ENCODE measurements at places on chromosomes 7 and 10.
A peak's percentile ranks its signal among the peaks of the same experiment; 100 is the strongest.

DNA sequence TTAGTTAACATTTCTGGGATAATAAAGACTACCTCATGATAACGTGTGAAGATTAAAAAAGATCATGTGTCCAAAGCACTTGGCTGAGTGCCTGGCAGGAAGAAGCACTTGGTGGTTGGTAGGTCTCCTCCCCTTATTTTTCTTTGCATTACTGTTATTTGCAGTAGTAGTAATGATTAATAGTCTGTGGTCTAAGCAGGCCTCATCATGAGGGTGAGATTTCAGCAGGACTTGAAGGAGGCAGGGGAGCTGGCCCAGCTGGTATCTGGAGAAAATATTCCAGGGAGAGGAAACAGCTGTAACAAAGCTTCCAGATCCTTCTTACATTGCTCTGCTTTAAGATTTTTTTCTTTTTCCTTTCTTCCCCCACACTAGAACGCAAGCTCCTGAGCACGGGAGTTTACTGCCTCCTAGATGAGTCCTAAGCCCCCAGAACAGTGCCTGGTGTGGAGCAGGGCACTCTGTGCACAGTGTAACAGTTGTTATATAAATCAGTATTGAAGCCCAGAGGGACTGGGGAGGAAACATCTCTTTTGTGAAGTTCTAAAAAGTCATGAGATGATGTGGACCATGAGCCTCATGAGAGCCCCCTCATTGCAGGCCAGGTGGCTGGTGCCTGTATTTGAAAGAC is 31.1 kb upstream of the RHEB start:
- DNase-seq: no peak

DNA sequence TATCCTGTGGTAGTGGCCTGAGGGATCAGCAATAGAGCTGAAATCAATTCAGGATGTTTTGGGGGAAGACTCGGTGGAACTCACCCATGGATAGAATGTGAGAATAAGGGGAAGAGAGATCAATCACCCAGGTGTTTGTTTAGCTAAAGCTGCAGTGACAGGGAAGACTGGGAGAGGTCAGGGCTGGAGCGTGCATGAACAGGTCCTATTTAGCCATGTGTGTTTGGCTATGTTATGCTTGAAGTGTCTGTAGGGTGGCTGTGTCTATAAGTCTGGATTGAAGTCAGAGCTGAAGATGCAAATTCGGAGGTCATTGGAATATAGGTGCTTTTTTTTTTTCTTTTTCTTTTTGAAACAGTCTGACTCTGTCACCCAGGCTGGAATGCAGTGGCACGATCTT is 4.6 kb downstream of the ATP6V1F start:
- no peak for DNase-seq

- DNase-seq: no peak
Measured at GRCh38 chr7:620885-621284, 101.2 kb upstream of the PDGFA start.

DNA sequence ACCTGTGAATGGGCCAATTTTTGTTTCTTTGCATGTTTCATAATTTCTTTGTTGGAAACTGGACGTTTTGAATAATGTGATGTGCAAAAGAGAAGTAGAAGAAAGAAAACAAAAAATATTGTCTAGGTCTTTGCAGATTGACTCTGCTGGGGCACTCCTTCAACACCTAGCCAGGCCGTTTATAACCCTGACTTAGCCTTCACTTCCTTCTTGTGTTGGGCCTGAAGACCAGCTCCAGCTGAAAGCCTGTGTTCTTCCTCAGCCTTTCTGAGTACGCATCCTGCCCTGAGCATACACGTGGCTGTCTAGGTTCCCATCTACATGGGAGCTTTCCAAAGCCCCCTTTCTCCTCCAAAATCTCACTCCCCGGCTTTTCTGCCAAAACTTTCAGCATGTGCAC is 41.9 kb downstream of the LMTK2 start:
- no peak for DNase-seq

DNA sequence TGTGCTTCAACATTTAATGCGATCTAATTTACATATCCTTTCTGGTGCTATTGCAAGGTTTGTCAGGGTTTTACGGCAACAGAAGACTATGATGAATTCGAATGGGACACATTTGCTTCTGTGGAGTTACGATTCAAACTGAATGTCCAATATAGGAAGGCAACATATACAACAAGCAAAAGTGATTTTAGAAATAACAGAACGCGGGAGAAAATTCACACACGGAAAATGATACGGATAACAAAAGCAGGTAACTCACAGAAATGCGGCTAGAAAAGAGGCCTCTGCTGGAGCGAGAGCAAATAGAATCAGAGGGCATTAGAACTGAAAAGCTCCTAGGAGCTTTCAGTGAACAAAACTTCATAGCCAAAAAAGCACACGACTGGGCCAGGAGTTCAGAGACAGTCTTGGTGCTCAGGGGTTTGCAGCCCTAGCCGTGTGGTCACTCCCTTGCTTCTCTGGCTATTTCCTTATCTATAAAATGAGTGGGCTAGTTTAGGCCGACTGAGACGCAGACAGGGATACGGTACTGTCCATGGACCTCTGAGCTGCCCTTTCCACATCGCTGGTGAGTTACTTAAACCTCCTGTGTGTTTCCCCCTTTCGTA is 557 bp upstream of the TAX1BP1 start:
- DNase-seq: no peak

- no peak for DNase-seq
Measured at GRCh38 chr10:18610517-18610916, 40.9 kb downstream of the NSUN6 start.

DNA sequence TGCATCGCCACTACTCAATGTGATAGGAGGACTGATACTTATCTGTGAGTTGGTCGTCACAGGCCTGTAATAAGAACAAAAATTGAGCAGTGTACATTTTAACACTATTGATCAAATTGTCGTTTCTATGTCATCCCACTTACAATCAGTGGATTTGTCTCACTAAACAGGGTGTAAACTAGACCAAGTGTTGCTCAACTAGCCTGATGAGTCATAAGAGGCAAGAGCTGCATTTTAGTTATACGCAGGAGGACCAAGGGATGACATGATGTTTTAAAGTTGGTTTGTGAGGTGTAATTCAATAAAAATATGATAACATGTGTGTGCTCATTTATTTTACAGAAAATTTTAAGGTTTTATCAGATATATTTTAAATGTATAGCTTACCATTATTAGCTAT is 1239.2 kb downstream of the REEP3 start:
- no peak for DNase-seq

- no peak for DNase-seq
Measured at GRCh38 chr10:35486297-35486990, 118.7 kb upstream of the GJD4 start.

DNA sequence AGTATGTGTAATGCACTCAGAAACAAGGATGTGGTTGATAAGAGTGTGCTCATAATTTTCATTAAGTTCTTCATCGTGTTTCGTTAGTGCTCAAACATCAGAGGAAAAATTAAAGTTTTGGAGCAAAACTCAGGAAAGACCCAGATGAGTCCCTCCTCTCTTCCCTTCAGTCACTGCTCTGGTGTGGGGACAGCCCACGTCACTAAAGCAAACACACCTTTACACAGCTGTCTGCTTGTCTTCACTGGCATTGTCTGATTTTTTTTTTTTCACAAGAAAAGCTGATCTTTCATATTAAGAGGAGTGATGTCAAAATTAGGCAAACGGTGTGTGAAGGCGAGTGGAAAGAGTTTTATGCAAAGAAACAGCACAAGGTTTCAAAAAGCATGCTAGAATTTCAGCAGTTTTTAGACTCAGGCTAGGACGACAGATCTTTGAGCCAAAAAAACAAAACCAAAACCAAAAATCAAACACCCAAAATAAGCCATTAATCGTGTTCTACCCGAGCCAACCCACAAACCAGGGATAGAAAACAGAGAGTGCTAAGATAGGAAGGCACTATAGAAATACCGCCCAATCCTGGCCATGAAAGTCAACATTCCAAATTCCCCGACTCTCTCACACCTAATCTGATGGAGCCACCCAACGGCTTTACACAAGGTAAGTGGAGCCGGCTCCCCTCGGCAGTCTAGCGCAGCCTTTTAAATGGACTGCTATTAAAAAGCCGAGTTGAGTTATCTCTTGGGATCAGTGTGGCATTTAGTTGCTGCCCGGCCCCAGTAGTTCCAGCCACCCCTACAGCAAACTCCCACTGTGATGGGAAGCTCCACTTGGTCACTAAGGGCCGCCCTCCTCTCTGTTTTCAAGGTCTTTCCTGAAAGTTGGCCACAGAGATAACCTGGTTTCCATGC is 27.9 kb upstream of the GATA3 start:
- peak; percentile 49 for DNase-seq

- no peak for DNase-seq
Measured at GRCh38 chr10:62352356-62352970, 21.7 kb upstream of the ZNF365 start.

- peak; percentile 74 for DNase-seq
Measured at GRCh38 chr10:13978533-13979115, 352.1 kb downstream of the FRMD4A start.

DNA sequence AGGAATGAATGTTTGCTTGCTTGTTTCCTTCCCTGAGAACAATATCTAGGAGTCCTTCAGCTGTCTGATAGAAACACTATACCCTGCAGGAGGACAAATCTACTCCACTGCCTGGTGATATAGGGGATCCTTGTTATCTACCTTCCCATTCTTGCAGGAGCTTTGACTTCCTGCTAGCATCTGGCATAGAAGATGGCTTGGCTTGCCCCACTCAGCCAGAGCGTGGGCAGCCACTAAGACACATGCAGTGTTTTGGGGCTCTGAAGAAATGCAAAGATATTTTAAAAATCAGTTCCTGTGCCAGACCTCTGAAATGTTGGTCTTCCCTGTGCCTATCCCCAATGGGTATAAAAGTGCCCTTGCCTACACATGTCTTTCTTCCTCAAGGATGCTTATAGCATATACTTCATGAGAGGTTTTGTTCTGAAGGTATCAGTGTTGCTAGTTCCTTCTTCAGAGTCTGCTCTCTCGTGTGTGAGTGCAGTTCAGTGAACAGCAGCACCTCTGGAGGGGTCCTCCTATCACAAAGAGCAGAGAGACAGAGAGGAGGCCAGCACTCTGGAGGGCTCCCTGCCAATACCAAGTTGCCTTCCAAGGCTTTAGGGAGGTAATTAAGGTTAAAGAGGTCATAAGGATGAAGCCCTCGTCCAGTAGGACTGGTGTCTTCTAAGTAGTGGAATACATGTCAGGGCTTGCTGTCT is 149.1 kb upstream of the CALCR start:
- no peak for DNase-seq

GRCh38 chr10:91672021-91672608 is 39.2 kb upstream of the PPP1R3C start:
- no peak for DNase-seq

- DNase-seq: no peak
Measured at GRCh38 chr7:121024611-121025010, 36.1 kb downstream of the CPED1 start.

GRCh38 chr7:149721084-149721601 is 52.2 kb downstream of the ZNF467 start:
- no peak for DNase-seq

GRCh38 chr10:71597821-71598498 is 121.6 kb downstream of the C10orf105 start:
- no peak for DNase-seq

DNA sequence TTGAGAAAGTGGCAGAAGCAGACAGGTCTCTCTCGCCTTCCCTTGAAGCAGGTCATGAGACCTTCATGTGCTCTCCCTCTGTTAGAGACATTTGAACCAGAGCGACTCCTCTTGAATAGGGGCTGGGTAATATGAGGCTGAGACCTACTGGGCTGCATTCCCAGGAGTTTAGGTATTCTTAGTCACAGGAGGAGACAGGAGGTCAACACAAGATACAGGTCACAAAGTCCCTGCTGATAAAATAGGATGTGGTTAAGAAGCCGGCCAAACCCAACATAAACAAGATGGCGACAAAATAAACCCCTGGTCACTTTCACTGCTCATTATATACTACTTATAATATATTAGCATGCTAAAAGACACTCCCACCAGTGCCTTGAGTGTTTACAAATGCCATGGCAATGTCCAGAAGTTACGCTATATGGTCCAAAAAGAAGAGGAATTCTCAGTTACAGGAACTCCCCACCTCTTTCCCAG is 43.5 kb upstream of the MSRB2 start:
- no peak for DNase-seq

DNA sequence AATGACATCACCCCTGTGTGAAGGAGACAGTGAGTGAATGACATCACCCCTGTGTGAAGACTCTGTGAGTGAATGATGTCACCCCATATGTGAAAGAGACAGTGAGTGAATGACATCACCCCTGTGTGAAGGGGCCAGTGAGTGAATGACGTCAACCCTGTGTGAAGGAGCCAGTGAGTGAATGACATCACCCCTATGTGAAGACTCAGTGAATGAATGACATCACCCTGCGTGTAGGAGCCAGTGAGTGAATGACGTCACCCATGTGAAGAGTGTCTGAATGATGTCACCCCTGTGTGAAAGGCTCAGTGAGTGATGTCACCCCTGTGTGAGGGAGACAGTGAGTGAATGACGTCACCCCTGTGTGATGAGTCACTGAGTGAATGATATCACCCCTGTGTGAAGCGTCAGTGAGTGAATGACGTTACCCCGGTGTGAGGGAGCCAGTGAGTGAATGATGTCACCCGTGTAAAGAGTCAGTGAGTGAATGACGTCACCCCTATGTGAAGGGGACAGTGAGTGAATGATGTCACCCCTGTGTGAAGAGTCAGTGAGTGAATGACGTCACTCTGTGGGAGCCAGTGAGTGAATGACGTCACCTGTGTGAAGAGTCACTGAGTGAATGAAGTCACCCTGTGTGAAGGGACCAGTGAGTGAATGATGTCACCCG is 478.1 kb downstream of the PTPRN2 start:
- DNase-seq: no peak

DNA sequence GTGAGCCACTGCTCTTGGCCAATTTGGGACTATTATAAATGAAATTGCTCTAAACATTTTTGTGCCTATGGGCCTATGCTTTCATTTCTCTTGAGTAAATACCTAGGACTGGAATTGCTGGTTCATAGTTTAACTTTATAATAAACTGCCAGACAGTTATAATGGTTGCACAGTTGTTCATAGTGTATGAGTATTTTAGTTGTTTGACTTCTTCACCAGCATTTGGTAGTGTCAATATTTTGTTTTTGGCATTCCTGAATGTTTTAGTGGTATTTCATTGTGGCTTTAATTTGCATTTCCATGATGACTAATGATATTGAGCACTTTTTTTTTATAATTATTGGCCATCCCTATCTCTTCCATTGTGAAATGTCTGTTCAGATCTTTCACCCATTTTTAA is 29.5 kb downstream of the PLEKHA8 start:
- DNase-seq: no peak
